Camera-type eye (tissue), 1 donor: ENCODE measurements at places on chromosomes 7 and 10. TPM values are rescaled to one million over a fixed set of nuclear protein-coding genes. Genes with fewer than 3 reads are reported as not detected.

SPDYE2B gene
- not detected for total RNA-seq

CUX1 gene
- 115 TPM for total RNA-seq

PDE6C gene
- 4.2 TPM for total RNA-seq

BHLHA15 gene
- total RNA-seq: 1.2 TPM
